CD14-positive monocyte (primary cell): ENCODE measurements at places on chromosomes 4 and X.

- no peak for DNase-seq
Measured at GRCh38 chr4:29653221-29653620, 1066.9 kb upstream of the PCDH7 start.

DNA sequence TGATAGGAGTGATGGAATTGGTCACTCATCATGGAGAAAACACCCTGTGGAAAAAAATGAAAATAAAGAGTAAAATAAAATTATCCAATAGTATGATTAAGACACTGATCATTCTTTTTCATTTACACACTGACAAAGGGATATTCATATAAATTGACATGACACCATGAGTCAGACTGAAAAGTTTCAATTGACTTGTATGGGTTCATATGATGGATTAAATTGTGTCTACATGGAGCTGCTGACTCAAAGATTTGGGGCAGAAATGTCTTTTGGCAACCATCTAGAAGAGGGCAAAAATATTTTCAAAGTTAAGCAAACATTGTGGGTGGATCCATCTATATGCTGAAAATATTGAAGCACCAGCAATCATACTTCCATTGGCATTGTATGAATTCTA lies 153.4 kb upstream of the PPP3CA start:
- no peak for DNase-seq

GRCh38 chr4:31234494-31234893 lies 514.3 kb downstream of the PCDH7 start:
- DNase-seq, result no peak

DNA sequence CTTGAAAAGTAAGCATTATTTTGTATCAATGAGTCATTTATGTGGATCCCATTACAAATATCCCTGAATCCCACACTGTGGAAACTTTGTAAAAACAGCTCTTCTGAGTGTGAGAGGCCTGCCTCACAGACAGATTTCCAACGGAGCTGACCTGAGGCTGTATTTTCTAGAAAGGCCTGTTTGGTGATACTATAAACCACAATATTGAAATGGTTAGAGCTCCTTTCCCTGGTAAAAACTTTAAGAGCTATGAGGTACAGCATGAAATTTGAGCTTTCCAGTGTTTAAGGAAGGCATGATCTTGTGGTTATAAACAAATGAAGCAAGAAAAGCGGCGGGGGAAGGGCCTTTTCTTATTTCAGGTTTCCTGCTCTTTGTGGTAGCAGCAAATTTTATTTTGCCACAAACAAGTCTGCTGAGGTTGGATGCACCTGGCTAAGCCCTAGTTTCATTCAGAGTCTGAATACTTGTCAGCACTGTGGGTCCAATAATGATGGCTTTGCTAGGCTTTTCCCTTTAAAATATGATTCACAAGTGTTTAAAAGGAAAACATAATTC lies 86.8 kb upstream of the ETNPPL start:
- DNase-seq, result no peak

- no peak for DNase-seq
Measured at GRCh38 chr4:120399826-120400225, 333.2 kb upstream of the MAD2L1 start.

- no peak for DNase-seq
Measured at GRCh38 chr4:37715889-37716402, 29.8 kb upstream of the RELL1 start.

DNA sequence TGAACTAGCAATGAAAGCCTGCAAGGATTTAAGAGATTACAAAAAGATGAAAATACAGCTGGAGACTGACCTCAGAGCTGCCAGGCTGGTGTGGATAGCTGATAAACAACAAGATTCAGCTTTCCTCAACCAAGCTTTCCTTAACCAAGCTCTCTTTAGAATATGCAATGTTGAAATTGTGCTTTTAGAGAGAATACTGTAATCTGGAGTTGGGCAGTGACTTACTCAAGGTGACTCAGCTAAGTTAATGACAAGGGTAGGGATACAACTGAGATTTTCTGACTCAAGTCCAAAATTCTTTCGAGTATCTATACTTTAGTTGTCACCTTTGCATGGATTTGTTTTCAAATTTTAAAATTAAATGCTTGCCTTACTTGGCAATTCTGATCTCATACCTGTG lies 98.0 kb downstream of the AMMECR1 start:
- no peak for DNase-seq

GRCh38 chrX:12580548-12580947 lies 210.7 kb upstream of the PRPS2 start:
- DNase-seq, result no peak

DNA sequence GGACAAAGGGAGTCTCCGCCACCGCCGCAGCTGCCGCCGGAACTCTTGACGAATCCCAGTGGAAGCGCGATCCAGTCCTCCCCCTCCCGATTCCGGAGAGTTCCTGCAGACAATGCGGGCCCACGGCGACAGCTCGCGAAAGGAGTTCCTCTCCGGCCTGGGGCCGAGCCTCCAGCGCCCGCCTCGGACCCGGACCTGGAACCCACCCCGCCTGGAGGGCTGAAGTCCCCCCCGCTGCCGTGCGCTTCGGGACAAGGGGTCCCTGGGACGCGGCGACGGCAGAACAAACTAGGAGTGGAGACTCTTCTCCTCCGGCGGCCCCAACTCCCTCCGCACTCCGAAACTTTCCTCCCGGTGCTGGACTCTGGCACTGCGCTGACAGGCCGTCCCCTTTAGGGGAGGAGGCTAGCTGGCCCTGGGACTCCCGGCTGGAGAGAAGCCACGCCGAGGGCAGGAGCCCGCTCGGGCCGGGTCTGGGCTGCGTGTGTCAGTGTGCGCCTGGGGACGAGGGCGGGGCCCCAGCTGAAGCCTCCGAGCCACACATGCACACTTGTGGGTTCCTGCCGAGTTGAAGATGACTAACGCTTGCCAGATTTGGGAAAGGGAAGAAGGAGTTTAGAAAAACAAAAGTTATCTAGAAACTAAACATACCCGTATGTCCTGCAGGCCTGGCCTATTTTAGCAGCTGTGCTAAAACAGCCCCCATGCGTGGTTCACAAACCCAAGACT lies at the start of gene ANTXR2:
TSS of gene ANTXR2 (minus strand) at position 486 of the 729 bp plus-strand sequence. CDS start 669 bp downstream, outside the sequence.
- peak; percentile 92 for DNase-seq
